Esophagus muscularis mucosa (tissue), 4 donors: ENCODE measurements at places on chromosomes 5 and 9.

DNA sequence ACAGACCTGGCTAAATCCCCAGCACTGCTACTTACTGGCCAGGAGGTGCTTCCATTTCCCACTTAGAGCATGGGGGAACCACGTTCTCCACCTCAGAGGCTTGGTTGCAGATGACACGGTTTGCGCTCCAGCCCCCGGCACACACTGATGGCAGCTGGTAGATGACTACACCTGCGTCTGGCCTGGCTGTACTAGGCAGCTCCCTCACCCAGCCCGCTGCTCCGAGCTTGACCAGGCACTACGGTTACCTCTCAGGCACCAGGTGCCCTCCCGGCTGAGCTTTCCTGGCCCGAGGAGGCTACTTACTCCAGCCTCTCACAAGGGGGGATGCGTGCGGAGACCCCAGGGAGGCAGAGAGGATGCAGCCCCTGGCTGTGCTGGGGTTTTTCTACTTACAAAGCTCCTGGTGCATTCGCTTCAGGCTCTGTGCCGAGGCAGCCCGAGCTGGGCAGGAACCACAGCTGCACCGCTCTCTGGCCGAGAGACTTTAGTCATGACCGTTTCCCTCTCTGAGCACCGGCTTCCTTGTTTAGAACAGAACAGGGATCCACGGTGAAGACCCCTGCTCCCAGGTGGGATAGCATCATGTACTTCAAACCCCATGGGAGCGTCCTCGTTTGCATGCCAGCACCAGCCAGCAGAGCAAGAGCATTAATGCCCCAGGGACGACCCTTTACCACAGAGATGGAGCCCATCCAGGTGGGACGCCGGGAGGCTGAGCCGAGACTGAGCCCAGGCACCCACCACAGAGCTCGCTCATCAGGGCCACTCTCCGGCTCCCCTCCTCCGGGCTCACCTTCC, 7.6 kb upstream of the GBGT1 start:
- DNase-seq = no peak

DNA sequence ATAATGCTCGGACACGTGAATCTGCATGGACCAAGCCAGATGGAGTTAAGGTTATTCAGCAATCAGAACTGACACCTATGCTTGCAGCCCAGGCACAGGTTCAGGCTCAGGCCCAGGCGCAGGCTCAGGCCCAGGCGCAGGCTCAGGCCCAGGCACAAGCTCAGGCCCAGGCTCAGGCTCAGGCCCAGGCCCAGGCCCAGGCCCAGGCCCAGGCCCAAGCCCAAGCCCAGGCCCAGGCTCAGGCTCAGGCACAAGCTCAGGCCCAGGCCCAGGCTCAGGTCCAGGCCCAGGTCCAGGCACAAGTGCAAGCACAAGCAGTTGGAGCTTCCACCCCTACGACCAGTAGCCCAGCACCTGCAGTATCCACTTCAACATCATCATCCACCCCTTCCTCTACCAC, 11.8 kb downstream of the TCERG1 start:
- DNase-seq = no peak

GRCh38 chr9:71725590-71726338, 42.5 kb downstream of the CEMIP2 start:
- no peak for DNase-seq

DNA sequence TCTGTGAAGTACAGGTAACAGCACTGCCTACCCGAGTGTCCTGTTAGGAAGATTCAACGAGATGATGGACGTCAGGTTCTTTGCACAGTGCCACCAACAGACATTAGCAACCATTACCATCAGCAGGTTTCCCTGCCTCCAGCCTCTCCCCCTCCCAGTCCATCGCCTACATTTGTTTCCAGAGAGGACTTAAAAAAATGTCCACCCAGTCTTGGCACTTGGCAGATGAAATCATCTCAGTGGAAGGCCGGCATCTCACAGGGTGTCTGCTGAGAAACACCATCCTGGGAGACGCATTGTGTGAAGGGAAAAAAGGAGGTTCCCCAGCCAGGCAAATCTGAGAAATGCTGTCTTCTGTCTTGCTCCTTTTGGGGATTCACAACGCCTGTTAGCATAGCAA, 58.2 kb downstream of the CRB2 start:
- DNase-seq = no peak

- DNase-seq = no peak
Measured at GRCh38 chr5:24177821-24178220, 467.0 kb downstream of the CDH10 start.

GRCh38 chr5:180130876-180131740, 59.5 kb upstream of the RNF130 start:
- DNase-seq = peak; percentile 89

- DNase-seq = no peak
Measured at GRCh38 chr9:98602839-98603500, 105.8 kb downstream of the GABBR2 start.

- DNase-seq = peak; percentile 77
Measured at GRCh38 chr5:151202381-151203139, 21.3 kb downstream of the CCDC69 start.

- DNase-seq = no peak
Measured at GRCh38 chr5:150404941-150405816, 7.5 kb downstream of the CD74 start.

GRCh38 chr9:20022410-20022809, 233.6 kb upstream of the SLC24A2 start:
- DNase-seq = no peak

DNA sequence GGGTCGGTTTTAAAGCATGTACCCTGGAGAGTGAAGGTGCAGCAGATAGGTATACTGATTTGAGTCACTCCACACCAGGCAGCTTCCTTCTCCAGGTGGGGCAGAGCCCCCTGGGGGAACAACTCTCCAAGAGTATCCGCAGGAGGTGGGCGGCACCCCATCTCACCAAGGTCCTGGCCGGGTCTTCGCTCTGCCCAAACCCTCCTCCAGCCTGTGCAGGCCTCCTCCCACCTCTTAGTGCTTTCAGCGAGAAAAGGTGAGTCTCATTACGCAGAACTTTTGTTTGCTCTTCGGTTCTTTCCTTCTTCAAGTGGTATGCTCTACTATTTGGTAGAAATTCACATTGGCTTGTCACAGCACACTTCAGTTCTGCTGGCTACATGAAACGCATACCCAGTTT, 13.7 kb downstream of the SPACA9 start:
- DNase-seq = no peak

- DNase-seq = no peak
Measured at GRCh38 chr9:130287736-130288135, 22.2 kb downstream of the HMCN2 start.

- DNase-seq = no peak
Measured at GRCh38 chr5:176530983-176531901, 6.0 kb downstream of the RNF44 start.
